NCI-H2107 (cell line): ENCODE measurements at places on chromosomes 6 and 20.

- DNase-seq = no peak
These were observed 59.5 kb downstream of the TRIM38 start for GRCh38 chr6:26022132-26022472.

DNA sequence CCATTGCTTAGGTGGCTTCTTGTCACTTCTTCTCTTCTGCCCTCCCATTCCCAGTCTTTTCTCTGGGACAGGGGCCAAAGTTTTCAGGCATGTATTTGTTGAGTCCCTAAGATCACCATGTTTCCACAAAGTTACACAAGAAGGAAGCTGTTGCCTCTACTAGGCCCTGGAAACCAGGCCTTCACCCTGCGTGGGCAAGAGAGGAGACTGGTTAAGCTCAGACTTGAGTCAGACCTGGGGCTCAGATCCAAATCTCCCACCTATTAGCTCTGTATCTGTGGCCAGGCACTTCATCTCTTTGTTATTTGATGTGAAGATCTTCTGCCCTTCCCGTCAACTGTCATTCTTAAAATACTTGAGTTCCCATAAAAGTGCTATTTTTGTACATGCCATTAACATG, 154.6 kb downstream of the SASH1 start:
- DNase-seq = no peak

- DNase-seq = no peak
These were observed 95.9 kb upstream of the ADGRF1 start for GRCh38 chr6:47138046-47138445.

DNA sequence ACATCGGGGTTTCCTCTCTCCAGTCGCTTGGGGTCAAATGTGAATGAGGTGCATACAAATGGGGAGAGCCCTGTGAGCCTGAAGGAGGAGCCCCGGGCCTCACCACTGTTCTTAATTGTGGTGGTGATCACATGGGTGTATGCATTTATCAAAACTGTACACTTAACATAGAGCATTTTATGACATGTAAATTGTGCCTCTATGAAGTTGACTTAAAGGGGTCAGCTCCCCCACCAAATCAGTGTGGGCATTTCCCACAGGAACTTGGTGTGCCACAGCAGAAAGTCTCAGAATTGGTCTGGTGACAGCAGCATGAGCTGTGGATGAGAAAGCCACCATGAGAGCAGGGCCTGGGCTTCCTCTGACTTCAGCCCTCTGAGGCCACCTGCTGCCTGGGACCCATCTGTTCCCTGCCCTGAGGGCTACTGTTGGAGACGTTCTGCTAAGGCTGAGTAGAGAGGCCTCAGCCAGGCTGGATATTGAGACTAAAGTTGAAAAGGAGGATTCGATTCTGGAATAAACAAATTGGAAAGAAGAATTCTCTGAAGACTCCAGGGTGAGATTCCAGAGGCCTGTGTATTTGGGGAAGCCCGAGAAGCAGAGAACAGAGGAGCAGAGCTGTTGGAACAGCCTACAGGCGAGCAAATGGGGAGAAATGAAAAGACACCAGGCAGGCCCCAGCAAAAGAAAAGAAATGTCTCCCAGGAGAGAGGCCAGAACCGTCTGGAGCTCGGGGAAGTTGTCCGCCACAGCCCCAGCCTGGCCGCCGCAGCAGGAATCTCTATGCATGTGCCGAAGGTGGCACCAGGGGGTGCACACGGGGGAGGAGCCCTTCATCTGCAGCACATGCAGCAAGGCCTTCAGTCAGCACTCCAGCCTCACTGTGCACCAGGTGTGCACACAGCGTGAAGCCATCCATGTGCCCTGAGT, 37.6 kb upstream of the XRN2 start:
- no peak for DNase-seq

GRCh38 chr6:33114406-33114805, 38.6 kb downstream of the HLA-DPB1 start:
- DNase-seq = no peak

GRCh38 chr20:2922957-2923356, 49.7 kb downstream of the PTPRA start:
- DNase-seq = no peak

- no peak for DNase-seq
These were observed 1138.9 kb upstream of the ADGRB3 start for GRCh38 chr6:67496191-67496590.

DNA sequence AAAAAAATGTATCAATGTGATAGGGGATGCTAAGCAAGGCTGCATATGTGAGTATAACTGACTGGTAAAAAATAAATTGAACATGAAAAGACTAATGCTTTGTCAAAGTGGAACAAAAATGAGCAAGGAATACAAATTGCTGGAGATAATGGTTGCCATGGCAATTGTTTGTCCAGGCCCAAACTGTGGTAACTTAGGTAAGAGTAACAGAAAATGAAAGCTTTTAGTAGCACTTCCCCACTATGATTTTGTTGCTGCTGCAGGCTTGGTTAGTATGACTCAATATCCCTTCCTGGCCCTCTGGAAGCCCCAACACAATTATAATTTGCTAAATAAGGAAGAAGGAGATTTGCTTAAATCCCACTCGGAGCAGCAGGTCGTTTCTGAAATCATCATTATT, 577.1 kb downstream of the DOK5 start:
- DNase-seq = no peak

- DNase-seq = peak; percentile 81
These were observed 48.1 kb downstream of the NOL4L start for GRCh38 chr20:32536851-32537656.

GRCh38 chr6:125014661-125014957, 52.4 kb downstream of the RNF217 start:
- no peak for DNase-seq

DNA sequence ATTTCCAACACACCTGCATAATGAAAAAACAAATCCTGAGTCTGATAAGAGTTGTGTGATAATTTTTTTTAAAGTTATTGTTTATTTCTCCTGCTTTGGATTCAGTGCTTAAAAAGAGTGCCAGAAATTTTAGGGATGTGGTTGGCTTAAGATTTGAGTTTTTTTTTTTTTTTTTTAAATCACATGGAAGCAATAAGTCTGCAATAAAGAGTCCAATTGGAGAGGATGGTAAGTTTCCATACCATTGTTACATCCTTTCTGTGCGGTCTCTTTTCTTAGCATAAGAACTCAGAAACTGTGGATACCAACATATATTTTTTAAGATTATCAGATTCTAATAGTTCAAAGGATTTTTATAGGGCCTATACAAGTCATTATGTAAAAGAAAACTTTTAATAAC, 171.0 kb downstream of the BCKDHB start:
- no peak for DNase-seq
